ENCODE measurements at places on chromosomes 12 and 14.

DNA sequence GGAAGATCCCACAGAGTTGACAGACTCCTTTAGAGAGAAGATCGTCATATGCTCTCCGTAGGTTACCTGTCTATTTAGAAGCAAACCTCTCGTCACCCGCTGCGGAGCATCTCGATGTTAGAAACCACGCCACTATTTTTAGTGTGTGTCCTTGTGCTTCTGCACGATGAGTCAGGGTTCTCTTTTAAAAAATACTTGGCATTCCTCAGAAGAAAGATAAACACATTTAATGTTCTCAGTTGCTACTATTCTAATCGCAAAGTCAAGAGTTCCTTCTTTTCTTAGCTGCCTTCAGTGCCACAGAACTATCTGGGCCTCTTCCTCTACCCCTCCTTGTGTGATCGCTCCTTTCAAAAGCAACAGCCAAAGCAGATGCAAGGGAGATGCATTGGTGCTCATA is 192.4 kb downstream of the PELI2 start:
- no peak for DNase-seq

DNA sequence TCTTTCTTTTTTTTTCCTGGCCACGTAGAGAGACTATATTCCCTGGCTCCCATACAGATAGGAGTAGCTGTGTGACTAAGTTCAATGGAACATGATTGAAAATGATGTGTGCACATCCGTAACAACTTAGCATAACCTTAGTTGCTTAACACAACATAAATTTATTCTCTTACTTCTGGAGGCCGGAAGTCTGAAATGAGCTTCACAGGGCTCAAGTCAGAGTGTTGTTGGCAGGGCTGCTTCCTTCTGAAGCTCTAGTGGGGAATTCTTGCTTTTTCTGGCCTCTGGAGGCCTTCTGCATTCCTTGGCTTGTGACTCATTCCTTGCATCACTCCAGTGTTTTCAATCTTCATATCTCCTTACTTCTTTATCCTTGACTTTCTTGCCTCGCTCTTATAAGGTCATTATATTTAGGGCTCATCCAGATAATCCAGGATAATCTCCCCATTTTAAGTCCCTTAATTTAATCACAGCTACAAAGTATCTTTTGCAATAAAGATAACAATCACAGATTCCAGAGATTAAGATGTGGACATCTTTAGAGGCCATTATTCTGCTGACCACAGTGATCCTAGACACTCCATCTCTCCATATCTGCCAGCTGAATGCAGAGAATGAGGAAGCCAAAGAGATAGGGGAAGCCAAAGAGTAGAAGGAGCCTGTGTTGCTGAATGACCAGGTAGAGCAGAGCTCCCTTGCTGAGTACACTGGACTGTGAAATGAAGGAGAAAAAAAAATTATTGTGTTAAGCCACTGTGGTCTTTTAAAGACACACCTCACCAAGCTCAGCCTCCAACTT is 21.0 kb upstream of the SNX6 start:
- peak; percentile 90 for DNase-seq

DNA sequence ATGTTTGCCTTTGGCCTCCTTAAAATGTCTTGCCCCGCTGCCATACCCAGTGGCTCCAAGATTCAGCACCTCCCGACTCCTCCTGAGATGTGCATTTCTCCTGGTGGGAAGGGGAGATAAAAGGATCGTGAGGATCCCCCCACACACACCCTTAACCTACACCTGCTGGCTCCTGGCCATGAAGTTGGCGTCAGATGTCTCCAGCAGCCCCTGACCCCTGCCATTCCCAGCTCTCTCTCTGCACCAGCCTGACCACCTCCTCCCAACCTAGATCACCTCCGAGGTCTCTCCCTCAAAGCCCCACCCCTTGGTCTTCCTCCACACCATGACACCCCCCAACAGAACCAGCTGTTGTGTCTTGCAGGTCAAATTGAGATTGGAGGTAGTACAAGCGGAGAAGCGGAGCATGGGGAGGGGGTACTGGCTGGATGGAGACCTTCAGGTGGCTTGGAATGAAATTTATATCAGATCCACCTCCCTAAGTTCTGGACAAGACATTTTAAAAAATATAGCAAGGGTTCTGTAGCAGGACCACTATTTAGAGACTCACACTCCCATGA is 151.1 kb upstream of the FKBP4 start:
- no peak for DNase-seq

DNA sequence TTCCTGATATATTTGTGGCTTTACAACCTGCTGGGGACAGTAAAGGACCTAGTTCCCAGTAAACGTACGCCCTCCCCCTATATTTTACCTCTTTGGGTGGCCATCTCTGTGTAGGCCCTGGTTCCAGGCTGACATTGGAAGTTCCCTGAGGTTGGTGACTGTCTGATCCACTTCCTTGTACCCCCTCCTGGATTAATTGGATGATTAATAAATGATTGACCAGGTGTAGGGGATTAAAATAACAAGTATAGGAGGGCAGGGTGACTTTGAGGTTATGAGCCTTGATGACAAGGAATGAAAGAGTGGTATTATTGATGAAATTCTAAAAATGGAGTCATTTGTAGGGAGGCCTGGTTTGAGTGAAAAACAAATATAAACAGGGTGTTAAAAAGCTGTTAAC is 9.6 kb downstream of the SUSD6 start:
- DNase-seq: no peak

- DNase-seq: peak; percentile 56
Observed at GRCh38 chr14:96039633-96040311, 610 bp downstream of the C14orf132 start.

DNA sequence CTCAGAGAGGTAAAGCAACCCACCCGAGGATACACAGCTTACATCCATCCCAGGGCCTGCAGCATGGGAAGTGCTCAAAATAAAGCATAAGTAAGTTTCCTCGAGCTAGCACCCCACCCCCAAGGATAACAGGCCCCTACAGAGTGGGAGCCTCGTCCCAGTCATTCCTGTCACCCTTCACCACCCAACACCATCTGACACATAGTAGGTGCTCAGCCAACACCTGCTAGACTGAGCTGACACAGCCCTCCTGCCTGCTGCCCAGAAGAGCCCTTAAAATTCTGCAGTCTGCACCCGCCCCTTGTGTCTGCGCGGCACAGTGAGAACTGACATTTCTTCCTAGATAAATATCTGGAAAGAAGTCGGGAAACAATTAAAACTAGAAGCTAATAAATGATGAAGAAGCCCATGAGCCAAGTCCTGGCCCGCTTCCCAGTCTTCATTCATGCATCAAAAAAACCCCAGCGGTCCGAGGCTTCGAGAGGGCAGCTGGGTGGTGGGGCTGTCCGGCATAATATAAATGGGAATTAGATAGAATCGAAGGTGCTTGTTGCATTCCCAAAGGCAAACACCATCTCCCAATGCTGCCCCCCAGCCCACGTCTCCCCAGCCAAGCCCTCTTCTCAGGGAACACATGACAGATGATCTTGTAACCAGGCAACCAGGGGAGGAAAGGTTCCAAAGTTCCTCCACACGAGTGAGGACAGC is 76.2 kb downstream of the BCL11B start:
- DNase-seq: no peak

DNA sequence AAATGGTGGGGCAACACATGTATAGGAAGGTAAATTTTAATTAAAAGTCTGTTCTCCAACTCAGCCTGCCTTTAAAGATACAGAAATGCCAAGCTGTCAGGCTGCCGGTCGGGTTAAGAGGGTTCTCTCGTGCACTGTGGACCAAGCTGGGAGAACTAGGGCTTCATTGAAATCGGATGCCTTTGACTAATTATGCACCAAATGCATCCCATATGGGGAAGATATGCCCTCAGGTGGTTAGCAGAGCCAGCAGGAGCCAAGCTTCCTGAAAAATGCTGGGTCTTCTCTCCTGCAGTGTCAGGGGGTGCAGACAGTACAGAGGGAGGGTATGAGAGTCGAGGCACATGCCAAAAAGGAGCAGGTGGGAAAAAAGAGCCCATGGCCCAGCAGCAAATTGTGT is 236.1 kb downstream of the CACNA1C start:
- no peak for DNase-seq

DNA sequence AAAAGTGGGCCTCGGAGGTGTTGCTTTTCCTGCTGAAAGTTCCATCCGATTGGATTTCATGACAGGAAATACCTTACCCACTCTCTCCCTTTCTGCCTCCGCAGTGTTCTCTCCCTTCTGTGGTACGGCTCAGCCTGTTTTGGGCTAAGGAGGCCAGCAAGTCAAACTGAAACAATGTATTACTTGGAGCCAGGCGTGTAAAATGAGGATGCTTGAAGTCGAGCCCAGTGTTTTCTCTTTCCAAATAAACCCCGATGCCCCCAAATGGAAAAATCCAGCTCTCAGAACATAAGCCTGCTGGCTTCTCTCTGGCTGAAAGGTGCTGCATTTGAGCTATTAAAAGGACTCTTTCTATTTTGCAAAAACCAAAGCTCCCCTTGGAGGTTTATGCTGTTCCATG is 124.7 kb downstream of the ZNF664 start:
- peak; percentile 45 for DNase-seq

DNA sequence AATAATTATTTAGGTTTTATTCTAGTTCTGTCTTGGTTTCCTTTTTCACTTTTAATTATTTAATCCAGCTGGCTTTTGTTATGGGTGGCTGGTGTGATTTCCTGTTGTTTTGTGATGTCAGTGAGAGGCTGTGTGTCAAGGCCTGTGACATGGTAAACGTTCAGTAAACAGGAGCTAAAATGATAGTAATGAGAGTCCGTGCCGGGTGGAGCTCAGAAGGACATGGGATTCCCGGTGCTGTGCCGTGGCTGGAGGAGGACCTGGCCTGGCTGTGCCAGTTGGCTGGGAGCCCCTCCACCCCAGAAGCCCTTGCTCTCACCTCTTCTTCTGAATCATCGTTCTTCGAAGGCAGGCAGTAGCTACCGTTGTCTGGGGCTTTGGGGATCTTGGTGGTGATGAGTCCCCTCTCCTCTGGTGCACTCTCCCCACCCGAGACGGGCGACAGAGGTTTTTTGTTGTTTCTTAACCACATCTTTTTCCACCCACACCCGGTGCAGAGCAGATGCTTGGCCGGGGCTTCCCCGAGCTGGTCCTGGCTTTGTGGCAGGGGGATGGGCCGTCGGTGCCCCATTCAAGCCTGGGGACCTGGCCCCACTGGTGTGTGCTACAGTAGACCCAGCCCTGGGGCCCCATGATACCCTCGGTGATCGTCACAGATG is 29.1 kb downstream of the SH2B3 start:
- DNase-seq: peak; percentile 72

DNA sequence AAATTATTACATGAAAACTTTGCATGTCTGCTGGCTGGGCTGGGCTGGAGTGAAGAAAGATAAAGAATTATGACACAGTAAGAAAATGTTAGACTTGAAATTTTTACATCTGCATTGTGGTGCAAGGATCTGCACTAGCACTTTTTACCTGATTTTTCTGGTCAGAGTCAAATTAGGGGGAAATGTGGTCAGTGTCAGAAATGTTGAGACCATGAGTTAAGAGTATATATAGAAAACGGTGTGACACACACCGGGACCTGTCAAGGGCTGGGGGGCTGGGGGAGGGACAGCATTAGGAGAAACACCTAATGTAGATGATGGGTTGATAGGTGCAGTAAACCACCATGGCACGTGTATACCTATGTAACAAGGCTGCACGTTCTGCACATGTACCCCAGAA is 90.3 kb downstream of the IGF1 start:
- DNase-seq: no peak

- no peak for DNase-seq
Observed at GRCh38 chr12:1740161-1740948, 49.5 kb downstream of the ADIPOR2 start.

Data from GM03348 (cell line).